ENCODE measurements at places on chromosomes 13 and 19. TPM values are rescaled to one million over a fixed set of nuclear protein-coding genes. Genes with fewer than 3 reads are reported as not detected.

DNA sequence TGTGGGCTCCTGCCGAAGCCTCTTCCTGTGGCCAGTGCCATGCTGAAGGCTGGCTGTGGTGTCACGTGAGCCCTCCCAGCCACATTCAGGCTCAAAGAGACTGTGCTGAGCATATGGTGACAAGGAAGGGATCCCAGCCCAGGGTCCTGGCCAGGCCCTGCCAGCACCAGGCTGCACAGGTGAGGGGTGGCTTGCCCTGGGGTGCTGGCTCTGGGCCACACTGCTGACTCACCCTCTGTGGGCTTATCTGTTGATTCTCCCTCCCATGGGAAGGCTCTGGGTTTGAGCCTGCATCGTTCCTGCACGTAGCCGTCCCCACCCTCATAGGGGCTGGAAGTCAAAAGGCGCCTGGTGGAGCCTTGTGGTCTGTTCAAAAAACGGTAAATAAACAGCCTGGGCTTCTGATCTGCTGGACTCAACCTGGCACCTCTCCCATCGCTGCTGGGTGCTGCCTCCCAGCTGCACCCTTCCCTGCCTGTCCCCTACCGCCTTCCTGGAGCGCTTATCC, 31.1 kb downstream of the DNM2 start:
- no peak for DNase-seq

- no peak for DNase-seq
Observed at GRCh38 chr19:30498707-30499106, 126.5 kb downstream of the ZNF536 start.

DNA sequence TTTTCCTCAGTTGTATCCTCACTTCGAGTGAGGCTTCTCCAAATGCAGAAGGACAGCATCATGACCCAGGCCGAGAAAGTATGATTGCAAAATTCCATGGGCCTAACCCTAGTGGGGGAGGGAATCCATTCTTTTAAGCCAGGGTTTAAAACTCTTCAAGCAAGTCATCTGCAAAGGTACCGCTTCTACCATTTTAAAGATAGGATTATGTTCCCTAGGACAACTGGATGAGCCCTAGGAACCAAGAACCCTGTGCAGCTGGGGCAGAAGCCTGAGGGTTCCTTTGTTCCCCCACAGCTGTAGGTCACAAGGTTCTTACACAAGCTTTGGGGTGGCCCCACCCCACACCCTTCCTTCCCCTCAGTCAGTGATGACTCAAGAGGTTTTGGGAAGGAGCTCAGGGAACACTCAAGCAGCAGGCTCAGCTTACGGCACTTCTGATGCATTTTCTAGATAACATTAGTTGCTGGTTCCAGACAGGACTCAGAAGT, 13.5 kb downstream of the ARL11 start:
- peak; percentile 68 for DNase-seq

GRCh38 chr19:46660551-46661019, 397 bp downstream of the DACT3 start:
- peak; percentile 13 for DNase-seq

DNA sequence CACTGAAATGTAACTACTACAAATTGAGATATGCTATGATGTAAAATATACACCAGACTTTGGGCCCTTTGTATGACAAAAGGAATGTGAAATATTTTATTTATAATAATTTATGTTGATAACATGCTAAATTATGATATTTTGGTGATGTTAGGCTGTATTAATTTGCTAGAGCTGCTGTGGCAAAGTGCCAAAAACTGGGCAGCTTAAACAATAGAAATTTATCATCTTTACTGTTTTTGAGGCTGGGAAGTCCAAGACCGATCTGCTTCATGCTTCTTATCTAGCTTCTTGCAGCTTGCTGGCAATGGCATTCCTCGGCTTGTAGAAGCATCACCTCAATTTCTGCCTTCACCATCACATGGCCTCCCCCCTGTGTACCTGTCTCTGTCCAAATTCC, 245.0 kb downstream of the GPC5 start:
- DNase-seq: no peak

- no peak for DNase-seq
Observed at GRCh38 chr13:114288157-114288591, 6.8 kb downstream of the UPF3A start.

GRCh38 chr13:27349458-27349857, 75.0 kb upstream of the GTF3A start:
- no peak for DNase-seq

GRCh38 chr13:78187781-78188180, 269.1 kb upstream of the EDNRB start:
- no peak for DNase-seq

GRCh38 chr19:39183104-39183503, 13.7 kb upstream of the NCCRP1 start:
- DNase-seq: no peak

- DNase-seq: no peak
Observed at GRCh38 chr13:109087916-109088623, 458.7 kb downstream of the MYO16 start.

GRCh38 chr13:37479916-37480315, 118.7 kb downstream of the POSTN start:
- no peak for DNase-seq

DNA sequence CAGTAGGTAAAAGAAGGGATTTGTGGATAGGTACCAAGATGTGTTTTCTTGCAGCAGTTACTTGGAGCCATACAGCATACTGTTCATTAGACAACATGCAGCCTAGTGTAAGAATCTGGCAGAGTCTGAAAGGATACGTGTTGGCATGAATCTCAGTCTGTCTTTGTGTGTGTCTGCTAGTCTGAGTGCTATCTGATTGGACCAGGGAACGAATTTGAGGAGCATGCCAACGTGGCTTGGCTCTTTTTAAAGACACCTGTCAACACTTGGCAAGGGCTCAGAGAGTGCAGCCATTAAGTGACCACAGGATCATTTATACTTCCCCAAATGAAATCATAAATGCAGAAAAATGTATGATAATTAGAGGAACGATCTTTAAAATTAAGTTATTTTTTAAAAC, 27.6 kb upstream of the ATXN8OS start:
- no peak for DNase-seq

- DNase-seq: no peak
Observed at GRCh38 chr13:93522501-93522900, 295.9 kb downstream of the GPC6 start.

GRCh38 chr19:42313096-42313839, at the start of gene TMEM145:
Gene TMEM145 (plus strand): TSS chr19:42313309. CDS start chr19:42313377, 68 bp downstream.
- no peak for DNase-seq

GRCh38 chr19:21491146-21491545, 14.3 kb upstream of the ZNF429 start:
- DNase-seq: no peak

DNA sequence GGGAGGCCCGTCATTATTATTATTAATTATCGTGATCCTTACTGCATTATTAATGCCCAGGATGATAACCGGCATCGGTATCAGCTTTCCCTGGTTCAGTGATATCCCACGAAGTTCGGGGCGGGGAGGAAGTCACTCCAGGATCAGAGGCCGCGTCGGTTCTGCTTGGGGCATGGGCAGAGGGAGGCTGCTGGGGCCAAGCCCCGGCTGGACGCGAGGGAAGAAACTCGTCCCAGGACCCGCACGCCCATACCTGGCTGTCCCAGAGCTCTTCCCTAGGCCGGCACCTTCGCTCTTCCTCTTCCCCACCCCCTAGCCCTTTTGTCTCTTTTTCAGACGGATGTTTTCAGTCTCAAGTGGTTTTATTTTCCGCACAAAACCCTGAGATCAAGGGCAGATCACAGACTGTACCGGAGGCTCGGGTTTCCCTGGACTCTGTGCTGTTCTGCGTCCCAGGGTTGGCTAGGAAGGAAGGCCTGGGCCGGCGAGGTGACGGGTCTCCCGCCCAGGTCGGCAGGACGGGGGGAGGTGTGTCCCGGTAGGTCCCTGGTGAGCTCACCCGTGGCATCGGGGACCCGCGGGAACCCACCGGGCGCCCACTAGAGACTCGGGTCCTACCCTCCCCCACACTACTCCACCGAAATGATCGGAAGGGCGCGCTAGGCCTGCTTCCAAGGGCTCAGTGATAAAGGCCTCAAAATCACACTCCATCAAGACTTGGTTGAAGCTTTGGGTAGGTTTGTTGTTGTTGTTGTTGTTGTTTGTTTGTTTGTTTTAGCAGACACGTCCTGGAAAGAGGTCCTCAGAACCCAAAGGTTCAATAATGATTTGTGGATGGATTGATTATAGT, 7.9 kb downstream of the ZIC2 start:
- no peak for DNase-seq

DNA sequence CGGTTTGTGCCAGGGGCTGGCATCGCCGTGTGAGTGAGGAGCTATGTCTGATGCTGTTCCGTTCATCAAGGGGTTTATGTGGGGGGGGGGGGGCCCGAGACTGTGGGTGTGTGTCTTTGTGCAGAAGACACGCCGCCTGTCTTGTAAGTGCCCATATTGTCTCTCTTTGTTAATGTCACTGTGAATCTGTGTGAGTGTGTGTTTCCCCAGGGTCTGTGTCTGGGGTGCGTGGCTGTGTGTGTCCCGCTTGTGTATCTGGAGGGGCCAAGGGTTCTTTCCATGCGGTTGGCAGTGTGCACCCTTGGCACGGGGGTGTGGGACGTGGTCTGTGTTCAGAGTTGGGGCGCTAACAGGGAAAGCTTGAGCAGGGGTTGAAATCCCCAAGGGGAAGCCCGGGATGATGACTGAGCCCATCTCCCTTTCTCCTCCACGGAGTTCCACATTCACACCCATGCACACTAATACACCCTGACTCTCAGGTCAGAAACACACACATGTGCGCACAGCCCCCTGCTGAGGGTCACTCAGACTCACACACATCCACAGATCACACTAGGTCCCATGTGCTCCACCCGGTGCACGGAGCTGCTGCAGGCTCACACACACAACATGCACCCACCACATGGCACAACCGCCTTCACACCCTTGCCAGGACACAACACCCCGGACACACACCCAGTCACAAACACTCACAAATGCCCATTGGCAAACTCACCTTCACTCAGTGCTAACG, 1.8 kb downstream of the NCAN start:
- no peak for DNase-seq

DNA sequence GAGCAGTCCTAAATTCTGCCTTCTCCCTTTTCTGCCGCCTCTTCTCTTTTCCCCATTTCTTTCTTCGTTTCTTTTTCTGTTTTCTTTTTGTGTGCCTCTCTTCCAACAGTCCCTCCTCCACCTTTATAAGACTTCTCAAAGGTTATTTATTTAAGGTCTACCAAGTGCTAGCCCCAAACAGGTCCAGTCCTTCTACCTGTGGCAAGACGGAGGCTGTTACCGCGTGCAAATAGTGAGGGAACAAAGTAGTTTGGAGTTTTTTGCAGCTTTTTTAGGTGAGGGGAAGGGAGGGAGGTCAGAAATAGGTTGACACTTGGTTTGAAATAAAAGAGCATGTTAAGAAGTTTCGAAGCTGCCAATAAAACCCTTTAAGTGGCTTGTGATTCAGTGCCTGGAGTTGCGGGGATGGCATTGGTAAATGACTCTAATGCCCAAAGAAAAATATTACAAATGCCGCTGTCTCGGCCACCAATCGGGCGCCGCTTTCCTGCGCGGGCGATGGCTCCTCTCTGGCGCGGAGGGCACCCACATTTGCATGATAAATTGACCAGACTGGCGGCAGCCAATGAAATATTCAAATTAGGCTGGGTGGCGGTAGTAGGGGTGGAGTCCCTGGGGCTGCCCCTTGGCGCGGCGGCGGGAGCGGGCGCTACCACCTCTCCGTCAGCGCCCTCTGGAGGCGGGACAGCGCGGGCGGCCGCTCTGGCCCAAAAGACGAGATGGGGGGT, 7.5 kb upstream of the TSHZ3 start:
- DNase-seq: peak; percentile 37

GRCh38 chr19:17647071-17648020, 40.8 kb downstream of the UNC13A start:
- DNase-seq: no peak

GRCh38 chr13:34634448-34634847, 307.6 kb upstream of the NBEA start:
- DNase-seq: no peak

- DNase-seq: no peak
Observed at GRCh38 chr13:51957377-51958216, 53.7 kb downstream of the ATP7B start.

- no peak for DNase-seq
Observed at GRCh38 chr19:15412832-15413231, 6.0 kb downstream of the AKAP8L start.

DNA sequence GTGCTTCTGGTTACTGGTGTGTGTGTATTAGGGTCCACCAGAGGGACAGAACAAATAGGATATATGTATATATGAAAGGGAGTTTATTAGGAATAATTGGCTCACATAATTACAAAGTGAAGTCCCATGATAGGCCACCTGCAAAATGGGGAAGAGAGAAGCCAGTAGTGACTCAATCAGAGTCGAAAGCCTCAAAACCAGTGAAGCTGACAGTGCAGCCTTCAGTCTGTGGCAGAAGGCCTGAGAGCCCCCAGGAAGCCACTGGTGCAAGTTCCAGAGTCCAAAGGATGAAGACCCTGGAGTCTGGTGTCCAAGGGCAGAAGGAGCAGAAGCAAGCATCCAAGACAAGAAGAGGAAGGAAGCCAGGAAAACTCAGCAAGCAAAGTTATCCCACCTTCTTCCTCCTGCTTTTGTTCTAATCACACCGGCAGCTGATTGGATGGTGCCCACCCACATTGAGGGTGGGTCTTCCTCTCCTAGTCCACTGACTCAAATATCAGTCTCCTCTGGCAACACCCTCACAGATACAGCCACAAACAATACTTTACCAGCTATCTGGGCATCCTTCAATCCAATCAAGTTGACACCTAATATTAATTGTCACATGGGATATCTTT, 21.7 kb upstream of the SCEL start:
- DNase-seq: no peak

ATP8A2 gene
- 0.36 TPM for total RNA-seq

SRRM5 gene
- total RNA-seq: 0.56 TPM

ZNF888 gene
- total RNA-seq: 2.5 TPM

NLRP9 gene
- not detected for total RNA-seq

KIR3DL2 gene
- total RNA-seq: 1.6 TPM

CAPN12 gene
- total RNA-seq: 1.6 TPM

ZNF585A gene
- 4.6 TPM for total RNA-seq

TTC9B gene
- total RNA-seq: not detected

RPS19 gene
- 3,668 TPM for total RNA-seq

ONECUT3 gene
- total RNA-seq: not detected

RXFP2 gene
- total RNA-seq: not detected

IRF3 gene
- 109 TPM for total RNA-seq

CEBPA gene
- total RNA-seq: 0.84 TPM

All from CD4-positive, alpha-beta T cell (primary cell).